Activated CD4-positive, alpha-beta T cell treated with anti-CD3 and anti-CD28 coated beads, Interleukin-2, amount 50 U/mL, for 4 hours (primary cell): ENCODE measurements at places on chromosomes 2 and 18.

GRCh38 chr2:135245071-135245470 is 193.0 kb downstream of the RAB3GAP1 start:
- DNase-seq, result no peak

GRCh38 chr18:38115201-38115600 is 549.6 kb upstream of the CELF4 start:
- no peak for DNase-seq

DNA sequence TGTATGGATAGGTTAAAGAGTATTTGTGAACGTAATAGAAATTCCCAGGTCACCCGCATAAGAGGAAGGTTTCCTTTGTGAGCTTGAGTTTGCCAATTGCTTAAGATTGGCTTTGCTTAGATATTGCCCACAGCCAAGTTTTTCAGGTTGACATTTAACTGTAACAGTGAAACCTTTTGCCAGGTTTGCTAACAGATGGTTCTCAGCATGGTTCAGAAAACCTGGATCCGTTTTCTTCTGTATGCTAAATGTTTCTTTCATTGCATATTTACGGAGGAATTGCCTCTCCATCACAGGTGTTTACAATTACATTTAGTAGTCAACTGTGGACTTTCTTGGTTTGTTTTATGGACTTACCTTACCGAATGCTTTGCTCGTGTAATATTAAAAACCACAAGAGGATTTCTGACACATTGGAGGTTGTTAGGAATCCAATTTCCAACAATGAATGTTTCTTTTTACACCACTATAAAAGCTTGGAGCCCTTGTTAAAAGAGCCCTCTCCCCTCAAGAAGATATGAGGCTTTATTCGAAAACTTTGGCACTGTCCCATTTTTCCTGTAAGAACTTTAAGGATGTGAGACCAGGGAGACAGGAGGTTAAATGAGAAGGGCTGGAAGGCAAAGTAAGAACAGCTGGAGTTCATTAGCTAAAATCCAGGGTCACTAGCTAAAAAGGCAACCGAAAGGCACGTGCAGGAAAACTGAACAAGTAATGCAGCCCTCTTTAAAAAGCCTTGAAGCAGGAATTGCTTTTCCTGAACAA is 7.8 kb downstream of the CDK15 start:
- no peak for DNase-seq

GRCh38 chr18:75066021-75066880 is 142.7 kb downstream of the PTGR3 start:
- DNase-seq, result no peak

GRCh38 chr2:8243748-8244400 is 438.0 kb upstream of the ID2 start:
- no peak for DNase-seq

DNA sequence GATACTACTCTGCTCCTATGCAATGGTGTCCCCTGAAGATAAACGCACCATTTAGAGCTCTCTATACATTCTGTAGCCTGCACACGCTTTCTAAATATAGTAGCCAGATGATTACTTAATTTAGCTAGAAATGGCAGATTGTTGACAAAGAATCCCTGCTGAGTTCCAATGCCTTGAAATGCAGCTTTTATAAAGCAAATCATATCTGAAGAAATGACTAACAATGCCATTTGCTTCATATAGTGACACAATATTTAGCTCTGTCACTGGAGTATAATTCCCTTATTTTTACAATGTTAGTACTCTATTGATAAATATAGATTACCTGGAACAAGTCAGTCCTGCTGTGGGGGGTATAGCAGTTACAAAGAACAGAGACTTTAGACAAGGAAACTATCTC is 166.2 kb downstream of the CDCA7 start:
- DNase-seq, result no peak

- DNase-seq, result no peak
These were observed 257.1 kb downstream of the HNMT start for GRCh38 chr2:138221358-138221757.

- DNase-seq, result no peak
These were observed 162.2 kb downstream of the INSIG2 start for GRCh38 chr2:118250463-118250862.

- no peak for DNase-seq
These were observed 132.8 kb upstream of the SATB2 start for GRCh38 chr2:199590321-199591203.
